CD8-positive, alpha-beta T cell (primary cell): ENCODE measurements at places on chromosomes 6 and 20. TPM values are rescaled to one million over a fixed set of nuclear protein-coding genes. Genes with fewer than 3 reads are reported as not detected.

Gene CNBD2
- 29.1 TPM for total RNA-seq

Gene KCNK17
- not detected for total RNA-seq

Gene PRDM13
- not detected for total RNA-seq

- no peak for DNase-seq
Measured at GRCh38 chr6:81126150-81126549, 626.3 kb downstream of the TENT5A start.
